ENCODE measurements at places on chromosomes 11 and 22.

GRCh38 chr11:24298146-24298545 lies 198.7 kb upstream of the LUZP2 start:
- no peak for DNase-seq

DNA sequence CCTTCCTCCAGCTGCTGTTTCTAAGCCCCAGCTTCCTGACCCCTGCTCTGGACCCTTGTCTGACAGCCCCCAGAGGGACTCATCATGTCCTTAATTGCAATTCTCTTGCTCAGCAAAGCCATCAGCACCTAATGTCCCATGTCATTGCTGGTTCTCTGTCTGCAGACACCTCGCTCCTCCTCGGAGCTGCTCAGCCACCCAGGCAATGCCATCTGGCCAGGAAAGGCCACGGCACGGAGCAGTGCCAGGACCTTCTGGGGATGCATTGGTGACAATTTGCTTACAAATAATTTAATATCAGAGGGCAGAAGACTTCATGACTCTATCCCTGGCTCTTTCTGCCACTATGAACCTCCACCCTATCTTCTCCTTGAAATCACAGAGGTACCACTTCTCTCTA lies 107.0 kb upstream of the THY1 start:
- DNase-seq = no peak

DNA sequence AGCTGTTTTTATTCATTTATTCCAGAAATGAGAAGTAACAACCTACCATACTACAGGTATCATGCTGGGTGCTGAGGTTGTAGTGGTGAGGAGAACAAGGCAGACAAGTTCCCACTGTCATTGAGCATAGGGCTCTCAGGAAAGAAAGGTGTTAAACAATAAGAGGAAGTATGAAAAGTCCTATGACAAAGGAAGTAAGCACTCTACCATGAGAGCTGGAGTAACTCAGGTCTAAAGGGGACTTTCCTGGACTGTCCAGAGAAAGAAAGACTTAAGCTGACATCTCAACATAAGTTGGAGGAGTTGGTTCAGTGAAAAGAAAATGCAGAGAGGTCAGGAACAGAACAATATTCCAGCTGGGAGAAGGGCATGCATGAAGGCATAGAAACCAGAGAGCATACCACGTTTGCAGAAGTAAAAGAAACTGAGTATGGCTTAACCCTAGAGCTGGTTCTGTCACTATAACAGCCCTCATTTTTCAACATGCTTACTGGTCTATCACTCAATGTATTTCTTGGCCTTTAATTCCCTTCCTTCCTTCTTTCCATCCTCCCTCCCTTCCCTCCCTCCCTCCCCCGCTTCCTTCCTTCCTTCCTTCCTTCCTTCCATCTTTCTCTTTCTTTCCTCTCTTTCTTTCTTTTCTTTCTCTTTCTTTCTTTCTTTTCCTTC lies 137.8 kb upstream of the BDNF start:
- DNase-seq = no peak

GRCh38 chr11:128520888-128521681 lies 66.3 kb downstream of the ETS1 start:
- no peak for DNase-seq

DNA sequence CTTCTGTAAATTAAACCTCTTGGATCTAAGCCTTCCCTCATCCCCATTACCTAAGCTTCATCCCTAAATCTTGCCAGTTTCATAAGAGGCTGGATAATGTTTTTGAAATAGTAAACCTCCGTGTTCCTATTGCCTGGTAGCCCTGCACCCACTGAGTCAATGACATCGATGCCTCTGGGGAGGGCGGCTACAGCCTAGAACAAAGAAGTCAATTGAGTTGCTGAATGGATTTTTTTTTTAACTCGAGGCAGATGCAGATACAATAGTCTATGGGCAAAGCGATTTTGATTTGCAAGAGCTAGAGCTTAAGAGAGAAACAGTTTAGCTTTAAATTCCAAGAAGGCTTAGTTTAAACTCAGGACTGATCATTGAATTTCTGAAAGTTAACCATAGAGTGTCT lies 121.3 kb downstream of the NECTIN1 start:
- no peak for DNase-seq

GRCh38 chr11:72078477-72078876 lies 1.9 kb downstream of the NUMA1 start:
- no peak for DNase-seq

GRCh38 chr11:126166413-126166812 lies 45.0 kb downstream of the RPUSD4 start:
- DNase-seq = no peak

DNA sequence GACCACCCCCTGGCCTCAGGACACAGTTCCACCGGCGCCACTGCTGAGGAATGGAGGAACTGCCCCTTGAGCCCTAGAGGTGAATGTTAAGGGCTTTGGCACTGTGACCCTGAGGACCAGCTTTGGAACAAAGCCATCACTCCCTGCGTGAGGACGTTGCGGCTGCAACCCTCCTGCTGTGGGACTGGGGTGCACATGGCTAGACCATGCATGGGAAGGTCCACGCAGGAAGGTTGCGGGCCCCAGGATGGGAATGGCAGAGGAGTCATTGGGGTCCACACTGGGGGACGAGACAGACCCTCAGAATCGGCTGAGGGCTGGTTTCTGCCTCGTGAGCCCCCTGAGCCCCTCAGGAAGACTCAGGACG lies 6.4 kb upstream of the ADORA2A start:
- DNase-seq = no peak

- DNase-seq = no peak
These were observed 18.9 kb upstream of the PISD start for GRCh38 chr22:31680861-31681341.

DNA sequence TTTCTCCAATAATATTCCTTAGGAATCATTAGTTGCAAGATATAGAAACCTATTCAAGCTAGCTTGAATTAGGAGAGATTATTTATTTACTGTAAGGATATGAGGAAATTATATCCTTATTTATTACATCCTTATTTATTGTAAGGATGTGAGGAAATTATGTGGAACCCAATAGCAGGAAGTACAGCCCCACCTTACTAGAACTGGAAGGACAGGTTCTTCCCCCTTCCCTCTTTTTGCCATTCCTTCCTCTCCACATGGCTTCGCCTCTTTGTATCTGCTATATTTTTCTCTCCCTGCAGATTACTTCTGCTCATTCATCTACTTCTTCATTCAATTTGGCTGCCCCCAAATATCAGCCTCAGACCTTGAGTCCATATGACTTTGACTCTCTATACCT lies 49.5 kb upstream of the B3GNT6 start:
- DNase-seq = no peak

- peak; percentile 20 for DNase-seq
These were observed 152.8 kb downstream of the NCAM1 start for GRCh38 chr11:113113801-113114704.

- no peak for DNase-seq
These were observed 15.5 kb downstream of the DGCR8 start for GRCh38 chr22:20095521-20095920.

DNA sequence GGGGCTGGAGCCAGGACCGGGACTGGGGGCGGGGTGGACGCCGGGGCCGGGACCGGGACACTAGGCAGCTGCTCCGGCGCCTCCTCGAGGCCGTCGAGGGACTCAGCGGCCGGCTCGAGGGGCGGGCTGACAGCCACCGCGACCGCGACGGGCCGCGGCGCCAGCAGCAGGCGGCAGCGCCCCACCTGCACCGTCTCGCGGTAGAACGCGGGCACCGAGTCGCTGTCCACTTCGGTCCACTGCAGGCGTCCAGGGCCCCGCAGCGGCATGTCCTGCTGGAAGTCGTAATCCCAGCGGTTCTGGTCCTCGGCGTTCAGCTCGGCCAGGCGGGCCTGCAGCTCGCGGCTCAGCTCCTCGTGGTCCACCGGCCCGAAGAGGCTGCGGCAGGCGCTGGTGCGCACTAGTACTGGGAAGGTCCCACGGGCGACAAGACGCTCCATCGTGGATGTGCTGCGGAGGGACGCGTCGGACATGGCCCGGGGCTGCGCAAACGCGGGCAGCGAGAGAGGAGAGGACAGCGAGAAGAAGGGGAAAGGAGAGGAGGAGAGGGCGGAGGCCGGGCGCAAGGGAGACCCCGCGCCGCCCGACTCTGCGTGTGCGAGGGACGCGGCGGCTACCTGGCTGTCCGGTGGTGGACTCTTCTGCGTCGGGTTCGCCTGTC lies 428 bp downstream of the CDKN1C start:
- no peak for DNase-seq

DNA sequence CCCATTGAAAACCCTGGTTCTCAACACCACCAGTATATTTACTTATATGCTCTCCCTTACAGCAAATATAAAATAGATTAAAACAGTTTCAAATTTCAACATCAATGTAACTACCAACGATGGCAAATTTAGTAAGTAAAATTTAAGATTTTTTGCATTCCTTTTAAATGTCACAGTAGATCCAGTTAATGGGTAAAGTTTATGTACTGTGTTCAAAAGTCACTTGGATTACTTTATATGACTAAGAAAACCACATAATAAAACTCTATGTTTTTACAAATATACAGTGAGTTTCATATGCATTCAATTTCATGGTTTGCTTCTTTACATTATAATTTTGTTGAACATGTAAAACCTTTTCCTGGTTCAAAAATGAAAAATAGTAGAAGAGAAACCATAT lies 364.6 kb downstream of the AASDHPPT start:
- DNase-seq = no peak

- no peak for DNase-seq
These were observed 87.3 kb downstream of the SIK3 start for GRCh38 chr11:117010808-117011540.

DNA sequence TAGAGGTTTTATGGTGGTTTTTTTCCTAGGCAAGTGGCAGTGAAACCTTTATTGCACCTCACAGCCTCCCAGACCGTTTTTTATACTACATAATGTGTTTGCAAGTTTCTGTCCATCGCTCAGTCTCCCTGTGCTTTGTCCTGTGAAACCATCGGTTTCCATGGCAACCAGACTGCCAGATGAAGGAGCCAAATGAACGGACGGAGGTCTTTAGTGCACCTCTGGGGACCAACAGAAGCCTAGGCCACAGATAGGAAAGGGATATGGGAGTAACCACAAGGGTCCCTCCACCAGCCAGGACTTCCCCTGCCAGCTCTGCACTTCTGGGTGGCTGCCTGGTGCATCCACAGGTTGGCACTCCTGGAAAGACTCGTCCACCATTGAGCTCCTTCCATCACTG lies 165.0 kb downstream of the CHST1 start:
- DNase-seq = peak; percentile 81

GRCh38 chr11:3808861-3809623 lies 682 bp downstream of the PGAP2 start:
- no peak for DNase-seq

- no peak for DNase-seq
These were observed 2.2 kb downstream of the OR51E2 start for GRCh38 chr11:4695442-4695841.

DNA sequence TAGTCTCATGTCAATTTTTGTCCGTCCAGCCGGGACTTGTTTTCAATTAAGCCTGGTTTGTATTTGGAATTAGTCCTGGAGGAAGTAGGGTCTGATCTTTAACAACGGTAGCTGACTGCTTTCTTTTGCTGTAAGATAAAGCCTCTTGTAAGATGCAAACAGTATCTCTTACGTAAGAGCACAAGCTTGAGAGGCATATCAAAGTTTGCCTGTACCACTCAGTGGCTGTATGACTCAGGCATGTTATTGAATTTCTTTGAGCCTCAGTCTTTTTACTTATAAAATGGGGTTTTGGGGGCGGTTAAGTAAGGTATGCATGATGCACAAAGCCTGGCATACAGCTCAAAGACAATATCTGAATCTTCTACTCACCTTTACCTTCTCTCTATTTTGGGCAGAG lies 198.4 kb upstream of the NARS2 start:
- no peak for DNase-seq

DNA sequence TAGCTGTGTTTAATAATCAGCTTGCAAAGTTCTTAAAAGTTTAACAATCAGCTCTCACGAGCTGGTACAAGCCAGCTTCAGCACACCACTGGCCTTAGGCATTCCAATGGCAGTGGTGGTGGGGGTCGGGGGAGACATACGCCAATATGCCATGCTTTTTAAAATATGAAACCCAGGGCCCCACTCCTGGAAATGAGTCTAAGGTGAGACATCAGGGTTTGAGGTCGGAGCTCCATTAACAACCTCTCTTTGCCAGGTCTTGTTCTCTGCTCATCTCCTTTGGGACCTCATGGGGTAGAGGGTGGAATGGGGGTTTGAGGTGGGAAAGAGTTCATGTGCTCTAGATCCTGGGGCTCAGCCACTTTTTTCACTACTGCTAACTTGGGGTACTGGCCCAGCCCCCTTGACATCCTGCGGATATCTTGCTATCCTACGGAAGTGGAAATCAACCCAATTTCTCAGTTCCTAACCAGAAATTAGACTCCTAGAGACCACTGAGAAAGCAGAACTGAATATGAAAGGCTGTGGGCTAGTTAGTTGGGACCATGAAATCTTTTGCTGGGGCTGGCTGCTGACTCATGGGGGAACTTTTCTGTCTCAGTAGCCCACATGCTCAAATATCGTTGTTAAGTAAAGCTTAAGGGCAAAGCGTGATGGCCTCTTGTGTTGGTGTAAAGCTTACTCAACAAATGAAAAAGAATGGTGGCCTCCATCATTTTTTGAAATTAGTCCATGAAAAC lies 90.1 kb downstream of the PDHX start:
- DNase-seq = no peak

Data from neuronal stem cell (in vitro differentiated cells).